Hepatic stellate cell (primary cell): ENCODE measurements at places on chromosomes 4 and X.

- no peak for DNase-seq
Observed at GRCh38 chrX:11285651-11286050, 7.6 kb upstream of the AMELX start.

DNA sequence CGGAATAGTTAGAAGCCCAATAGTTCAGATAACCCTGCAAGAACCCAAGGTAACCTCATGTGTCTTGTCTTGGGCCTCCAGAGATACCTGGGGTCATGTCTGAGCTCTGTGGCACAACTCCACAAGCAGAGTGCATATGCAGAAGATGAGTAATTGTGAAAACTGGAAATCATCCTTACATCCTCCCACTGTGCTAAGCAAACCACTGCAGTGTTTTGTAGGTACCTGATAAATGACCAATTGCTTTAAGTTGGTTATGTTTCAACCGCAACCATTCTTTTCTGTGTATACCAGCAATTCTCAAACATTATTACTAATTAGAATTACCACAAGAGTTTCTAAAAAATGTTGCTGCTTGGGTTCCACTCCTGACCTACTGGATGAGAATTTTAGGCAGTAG is 73.2 kb downstream of the CBLL2 start:
- DNase-seq, result no peak

GRCh38 chr4:24801136-24801855 is 5.9 kb downstream of the SOD3 start:
- DNase-seq, result peak; percentile 24

- DNase-seq, result no peak
Observed at GRCh38 chr4:4641661-4642495, 100.0 kb upstream of the STX18 start.

- no peak for DNase-seq
Observed at GRCh38 chrX:47515941-47516665, 33.1 kb upstream of the ZNF41 start.

DNA sequence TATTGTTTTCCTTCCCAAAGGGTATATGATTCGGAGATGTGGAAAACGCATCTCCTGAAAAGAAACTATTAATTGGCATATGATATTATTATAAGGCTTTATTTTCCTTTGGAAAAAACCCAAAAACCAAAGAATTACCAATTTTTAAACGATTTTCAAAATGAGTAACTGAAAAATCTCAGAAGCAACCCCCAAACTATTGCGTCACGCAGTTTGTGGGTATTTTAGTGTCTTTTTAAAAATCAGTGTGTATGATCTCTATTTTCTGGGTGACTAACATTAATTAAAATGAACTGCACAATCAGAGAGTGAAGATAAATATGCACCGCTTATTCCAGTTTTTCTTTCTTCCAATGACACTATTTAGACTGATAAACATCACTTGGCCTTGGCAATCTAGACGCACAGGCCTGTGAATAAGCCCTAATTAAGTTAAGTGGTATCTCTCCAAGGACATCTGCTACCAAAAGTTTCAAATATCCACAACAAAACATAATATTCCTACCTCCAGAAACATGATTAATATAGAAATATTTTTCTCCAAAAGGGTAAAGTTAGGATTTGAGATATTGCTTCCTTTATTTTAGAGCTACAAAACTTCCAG is 511.5 kb upstream of the FAM241A start:
- no peak for DNase-seq

GRCh38 chr4:123862812-123863211 is 466.2 kb downstream of the SPRY1 start:
- no peak for DNase-seq

DNA sequence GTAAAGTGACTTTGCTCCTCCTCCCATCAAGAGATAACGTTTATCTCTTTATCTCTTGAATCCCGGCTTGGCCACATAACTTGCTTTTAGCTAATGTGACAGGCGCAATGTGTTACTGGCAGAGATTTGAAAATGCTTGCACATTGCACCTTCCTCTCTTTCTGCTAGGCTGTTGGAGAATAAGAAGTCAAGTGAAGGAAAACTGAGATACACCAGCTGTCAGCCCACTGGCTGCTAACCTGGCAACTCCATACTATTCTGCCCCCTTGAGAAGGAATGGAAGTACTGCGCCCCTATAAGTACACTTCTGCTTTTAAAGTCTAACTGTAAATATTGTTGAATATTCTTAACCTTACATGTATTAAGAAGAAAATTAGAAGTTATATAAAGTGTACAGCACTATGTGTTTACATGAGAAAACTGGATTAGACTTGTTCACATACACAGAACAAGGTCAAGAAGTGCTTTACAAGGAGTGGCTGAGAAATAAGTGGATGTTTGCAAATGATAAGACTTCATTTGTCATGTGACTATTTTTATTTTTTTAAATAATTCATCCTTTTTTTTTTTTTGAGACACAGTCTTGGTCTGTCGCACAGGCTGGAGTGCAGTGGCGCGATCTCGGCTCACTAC is 424.5 kb upstream of the CTSO start:
- DNase-seq, result peak; percentile 53

DNA sequence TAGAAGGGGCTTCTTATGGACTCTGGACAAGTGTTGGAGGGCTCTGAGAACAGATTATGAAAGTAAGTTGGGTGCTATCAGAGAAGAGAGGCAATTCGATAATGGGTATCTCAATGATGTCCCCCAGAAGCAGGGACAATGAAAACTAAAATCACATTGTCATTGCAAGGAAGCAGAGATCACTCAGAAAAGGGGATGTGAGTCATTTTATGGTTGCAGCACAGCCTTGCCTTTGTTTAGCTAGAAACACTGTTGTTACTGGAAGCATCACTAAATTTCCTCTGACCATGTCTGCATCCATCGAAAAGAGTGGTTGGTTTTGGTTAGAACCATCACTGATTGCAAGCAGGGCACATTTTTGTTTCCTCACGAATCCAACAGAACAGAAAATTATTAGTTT is 246.8 kb upstream of the NWD2 start:
- DNase-seq, result no peak

DNA sequence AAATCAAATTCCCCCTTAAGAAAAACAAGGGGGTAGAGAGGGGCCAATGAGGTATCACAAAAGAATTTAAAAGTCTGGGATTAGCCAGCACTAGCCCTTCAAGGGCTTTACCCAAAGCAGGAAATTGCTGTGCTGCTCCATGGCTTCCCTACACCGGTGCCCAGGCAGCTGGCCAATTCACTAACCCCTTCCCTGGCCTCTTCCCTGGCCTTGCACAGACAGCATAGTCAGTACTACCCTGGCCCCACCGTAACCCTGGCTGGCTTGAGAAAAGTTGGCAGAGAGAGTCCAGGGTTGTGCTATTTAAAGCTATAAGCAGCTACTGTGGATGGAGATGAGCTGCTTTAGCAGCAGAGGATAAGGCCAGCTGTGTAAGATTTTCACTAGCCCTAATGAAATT is 43.1 kb downstream of the ADAMTS3 start:
- DNase-seq, result no peak

DNA sequence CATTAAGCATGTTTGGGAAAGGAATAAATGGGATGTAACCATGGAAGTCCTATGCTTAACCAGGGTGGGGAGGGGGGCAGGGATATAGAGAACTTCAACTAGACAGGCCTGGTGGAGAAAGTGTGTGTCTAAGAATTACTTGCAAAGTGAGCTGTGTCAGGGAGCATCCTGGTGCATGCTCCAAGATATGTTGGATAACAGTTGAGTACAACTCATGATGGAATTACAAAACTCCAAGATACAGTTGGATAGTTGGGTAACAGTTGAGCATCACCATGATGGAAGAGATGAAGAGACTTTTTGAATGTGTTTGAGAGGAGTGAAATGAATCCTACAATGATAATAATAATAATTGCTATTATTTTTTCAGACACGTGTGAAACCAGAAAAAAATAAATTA is 26.1 kb upstream of the ACSL1 start:
- no peak for DNase-seq

- no peak for DNase-seq
Observed at GRCh38 chr4:163356104-163356503, 12.4 kb downstream of the NPY5R start.

GRCh38 chr4:179867300-179867878 is 2375.8 kb upstream of the TENM3 start:
- DNase-seq, result no peak

GRCh38 chrX:7993873-7994272 is 66.7 kb upstream of the PNPLA4 start:
- DNase-seq, result no peak

GRCh38 chr4:100809506-100809905 is 291.7 kb upstream of the EMCN start:
- DNase-seq, result no peak

DNA sequence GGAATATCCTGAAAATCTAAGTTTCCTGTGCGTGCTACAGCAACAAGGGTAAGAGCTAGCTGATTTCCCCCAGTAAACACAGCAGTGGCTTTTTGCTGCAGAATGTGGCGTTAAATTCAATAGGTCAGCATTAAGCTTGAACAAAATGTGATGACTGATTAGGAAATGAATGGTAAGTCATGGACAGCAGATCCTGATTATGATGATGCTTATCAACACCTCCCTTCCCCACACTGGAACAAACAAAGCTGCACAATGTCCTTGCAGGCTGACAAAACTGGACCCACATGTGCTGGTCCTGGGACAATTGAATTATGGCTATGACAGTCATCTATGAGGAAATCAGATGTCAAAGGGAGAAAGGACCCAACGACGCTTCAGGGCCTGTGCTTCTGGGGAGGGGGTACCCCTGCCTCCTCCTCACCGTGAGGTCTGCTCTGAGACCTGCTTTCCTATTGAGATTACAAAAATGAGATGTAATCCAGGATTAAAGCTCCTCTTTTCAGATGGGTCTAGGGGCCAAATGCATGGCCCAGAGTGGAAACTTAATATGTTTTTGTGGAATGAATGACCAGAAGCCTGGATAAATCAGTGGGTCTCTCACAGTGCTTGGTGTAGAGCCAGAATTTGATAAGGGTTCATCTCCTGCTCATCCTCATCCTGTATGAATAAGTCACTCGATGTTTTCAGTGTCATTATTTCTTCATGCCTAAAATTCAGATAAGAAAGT is 32.0 kb upstream of the BOD1L1 start:
- DNase-seq, result no peak

GRCh38 chr4:62003695-62004094 is 803.6 kb downstream of the ADGRL3 start:
- DNase-seq, result no peak
